ENCODE measurements at places on chromosomes 1 and 21. TPM values are rescaled to one million over a fixed set of nuclear protein-coding genes. Genes with fewer than 3 reads are reported as not detected.

CD1B gene
- total RNA-seq, result not detected

- DNase-seq, result peak; percentile 35
These were observed 7.0 kb upstream of the SPATC1L start for GRCh38 chr21:46191257-46191685.

CSMD2 gene
- not detected for total RNA-seq

DNA sequence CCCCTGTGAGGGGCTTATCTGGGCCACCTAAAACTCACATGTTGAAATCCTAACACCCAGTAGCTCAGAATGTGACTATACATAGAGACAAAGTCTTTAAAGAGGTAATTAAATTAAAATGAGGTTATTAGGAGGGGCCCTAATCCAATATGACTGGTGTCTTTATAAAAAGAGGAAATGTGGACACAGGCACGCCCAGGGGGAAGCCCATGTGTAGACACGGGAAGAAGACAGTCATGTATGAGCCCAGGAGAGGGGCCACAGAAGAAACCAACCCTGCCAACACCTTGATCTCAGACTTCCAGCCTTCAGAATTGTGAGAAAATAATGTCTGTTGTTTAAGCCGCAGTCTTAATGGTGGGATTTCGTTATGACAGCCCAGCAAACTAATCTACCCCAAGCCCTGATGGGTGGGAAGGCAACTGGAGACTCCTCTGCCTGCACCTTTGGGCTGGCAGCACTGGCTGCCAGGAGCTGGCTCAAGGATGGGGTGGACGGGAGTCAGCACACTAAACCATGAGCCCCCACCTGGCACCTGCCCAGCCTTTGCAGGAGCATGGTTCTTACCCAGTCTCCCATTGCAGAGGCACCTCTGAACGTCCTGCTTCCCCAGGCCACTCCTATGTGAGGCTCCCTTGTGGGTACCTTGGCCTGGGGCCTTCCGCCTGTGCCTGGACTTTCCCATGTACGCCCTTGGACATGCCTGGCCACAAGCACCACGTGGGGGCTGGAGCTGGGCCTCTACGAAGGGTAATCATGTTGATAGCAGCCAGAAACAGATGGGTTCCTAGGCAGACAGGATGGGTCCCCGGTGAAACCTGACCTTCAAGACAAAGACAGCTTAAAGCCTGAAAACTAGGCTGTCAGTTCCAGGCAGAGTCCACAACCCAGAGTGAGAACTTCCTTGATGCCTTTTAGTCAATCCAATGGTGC lies 57.1 kb upstream of the DMRTB1 start:
- DNase-seq, result no peak

DNA sequence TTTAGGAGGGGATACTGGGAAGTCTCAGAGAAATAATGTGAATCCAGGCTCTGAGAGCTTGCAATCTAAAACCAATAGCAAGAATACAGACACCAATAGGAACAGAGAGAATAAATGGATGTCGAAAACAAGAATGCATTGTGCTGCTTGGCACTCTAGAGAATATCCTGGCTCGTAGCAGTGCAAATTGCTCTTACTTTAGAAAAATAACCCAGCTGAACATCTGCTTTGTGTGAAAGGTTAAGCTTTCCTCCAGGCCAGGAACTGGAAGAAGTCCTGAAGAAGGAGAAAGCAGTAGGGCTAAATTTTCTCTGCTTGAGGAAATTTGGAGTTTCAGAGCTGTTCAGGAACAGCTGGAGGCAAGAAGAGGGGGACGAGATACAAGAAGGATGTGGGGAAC lies 382.3 kb downstream of the HHIPL2 start:
- DNase-seq, result no peak

All from PC-3 (cell line).